ENCODE measurements at places on chromosomes 2 and 18.

- DNase-seq = no peak
Observed at GRCh38 chr18:76455003-76455676, 39.9 kb downstream of the ZNF516 start.

DNA sequence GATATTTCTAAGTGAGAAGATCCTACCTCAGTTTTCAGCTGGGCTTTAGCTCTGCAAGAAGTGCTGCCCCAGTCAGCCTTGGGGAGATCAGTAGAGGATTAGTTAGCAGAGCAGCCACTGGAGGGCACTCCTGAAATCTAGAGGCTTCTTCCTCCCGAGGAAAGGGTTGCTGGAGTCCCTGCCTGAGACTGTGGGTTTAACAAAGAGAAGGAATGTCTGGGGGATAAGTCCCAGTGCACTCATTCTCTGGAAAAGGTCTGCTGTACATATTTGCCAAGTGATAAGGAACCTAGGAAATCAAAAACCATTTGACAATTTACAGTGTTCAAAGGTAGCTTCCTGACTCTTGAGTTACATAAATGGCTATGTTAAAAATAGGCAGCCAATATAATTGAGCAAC lies 207.2 kb downstream of the SLC8A1 start:
- DNase-seq = peak; percentile 75

DNA sequence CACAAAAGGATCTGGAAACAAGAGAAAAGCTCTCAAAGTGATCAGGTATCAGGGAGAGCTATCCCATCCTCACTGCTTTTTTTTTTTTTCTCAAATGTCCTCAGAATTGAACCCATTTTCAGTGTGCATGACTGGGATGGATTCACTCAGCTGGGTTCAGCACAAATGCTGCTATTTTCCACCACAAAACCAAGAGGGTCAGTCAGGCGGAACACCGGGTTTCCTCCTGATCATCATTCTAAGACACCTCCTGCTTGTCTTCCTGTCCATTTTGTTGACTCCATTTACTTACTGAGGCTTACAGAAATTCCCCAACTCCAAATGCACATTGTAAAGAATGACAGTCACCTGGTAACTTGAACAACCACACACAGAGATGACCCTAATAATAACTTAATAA lies 39.9 kb downstream of the CYRIA start:
- no peak for DNase-seq

DNA sequence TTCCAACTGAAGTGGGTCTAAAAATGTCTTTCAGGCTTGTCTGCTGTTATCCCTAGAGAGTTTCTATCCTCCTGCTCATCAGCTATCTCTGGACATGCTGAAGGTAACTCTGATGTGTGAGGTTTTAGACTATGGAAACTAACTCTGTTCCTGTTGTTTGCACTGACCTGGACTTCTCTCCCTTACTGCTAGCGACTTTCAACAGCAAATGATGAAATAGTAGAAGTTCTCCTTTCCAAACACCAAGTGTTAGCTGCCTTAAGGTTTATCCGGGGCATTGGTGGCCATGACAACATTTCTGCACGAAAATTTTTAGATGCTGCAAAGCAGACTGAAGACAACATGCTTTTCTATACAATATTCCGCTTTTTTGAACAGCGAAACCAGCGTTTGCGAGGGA lies 26.9 kb downstream of the RMC1 start:
- no peak for DNase-seq

- peak; percentile 49 for DNase-seq
Observed at GRCh38 chr2:12262681-12263436, 453.9 kb upstream of the TRIB2 start.

Measured in adrenal gland (tissue), 19 donors.